ENCODE measurements at places on chromosomes 6 and 20.

DNA sequence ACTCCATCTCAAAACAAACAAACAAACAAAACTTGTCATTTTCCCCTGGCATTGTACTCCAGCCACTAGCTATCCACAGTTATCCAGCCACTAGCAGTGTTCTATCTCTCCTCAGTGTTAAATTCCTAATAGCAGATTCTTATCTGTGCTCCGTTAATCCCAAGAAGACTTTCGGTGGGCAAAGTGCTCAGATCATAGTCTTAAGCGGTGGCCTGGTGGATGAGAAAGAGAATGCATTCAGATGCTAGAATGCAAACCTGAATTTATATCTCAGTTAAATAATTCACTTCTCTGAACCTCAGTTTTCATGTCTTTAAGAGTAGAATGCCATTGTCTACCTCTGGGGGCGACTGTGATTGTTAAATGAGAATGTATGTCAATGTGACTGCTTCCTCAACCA lies 47.7 kb upstream of the KCNG1 start:
- DNase-seq = no peak

DNA sequence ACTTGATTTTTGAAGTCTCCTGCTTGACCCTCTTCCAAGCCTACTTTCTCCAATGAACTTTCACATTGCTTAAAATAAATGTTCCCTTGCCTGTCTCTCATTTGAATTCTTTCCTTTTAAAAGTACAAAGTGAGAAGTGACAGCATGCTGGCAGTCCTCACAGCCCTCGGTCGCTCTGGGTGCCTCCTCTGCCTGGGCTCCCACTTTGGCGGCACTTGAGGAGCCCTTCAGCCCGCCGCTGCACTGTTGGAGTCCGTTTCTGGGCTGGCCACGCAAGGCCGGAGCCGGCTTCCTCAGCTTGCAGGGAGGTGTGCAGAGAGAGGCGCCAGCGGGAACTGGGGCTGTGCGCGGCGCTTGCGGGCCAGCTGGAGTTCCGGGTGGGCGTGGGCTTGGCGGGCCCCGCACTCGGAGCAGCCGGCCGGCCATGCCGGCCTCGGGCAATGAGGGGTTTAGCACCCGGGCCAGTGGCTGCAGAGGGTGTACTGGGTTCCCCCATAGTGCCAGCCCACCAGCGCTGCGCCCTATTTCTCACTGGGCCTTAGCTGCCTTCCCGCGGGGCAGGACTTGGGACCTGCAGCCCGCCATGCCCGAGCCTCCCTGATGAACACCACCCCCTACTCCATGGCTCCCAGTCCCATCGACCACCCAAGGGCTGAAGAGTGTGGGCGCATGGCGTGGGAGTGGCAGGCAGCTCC lies 31.9 kb downstream of the SERPINB6 start:
- DNase-seq = no peak

DNA sequence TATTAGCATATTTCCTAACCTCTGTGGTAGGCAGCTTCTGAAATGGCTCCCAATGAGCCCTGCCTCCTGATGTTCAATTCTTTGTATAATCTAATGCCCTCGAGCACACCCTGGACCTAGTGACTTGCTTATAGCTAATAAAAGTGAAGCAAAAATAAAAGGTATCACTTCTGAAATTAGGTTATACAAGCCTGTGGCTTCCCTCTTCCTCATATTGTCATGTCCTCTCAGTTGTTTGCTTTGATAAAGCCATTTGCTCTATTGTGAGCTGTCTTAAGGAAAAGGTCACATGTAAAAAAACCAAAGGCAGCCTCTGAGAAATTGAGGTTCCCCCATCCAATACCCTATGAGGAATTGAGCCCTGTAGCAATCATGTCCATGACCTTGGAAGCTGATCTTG lies 442.1 kb upstream of the ADGRB3 start:
- no peak for DNase-seq

DNA sequence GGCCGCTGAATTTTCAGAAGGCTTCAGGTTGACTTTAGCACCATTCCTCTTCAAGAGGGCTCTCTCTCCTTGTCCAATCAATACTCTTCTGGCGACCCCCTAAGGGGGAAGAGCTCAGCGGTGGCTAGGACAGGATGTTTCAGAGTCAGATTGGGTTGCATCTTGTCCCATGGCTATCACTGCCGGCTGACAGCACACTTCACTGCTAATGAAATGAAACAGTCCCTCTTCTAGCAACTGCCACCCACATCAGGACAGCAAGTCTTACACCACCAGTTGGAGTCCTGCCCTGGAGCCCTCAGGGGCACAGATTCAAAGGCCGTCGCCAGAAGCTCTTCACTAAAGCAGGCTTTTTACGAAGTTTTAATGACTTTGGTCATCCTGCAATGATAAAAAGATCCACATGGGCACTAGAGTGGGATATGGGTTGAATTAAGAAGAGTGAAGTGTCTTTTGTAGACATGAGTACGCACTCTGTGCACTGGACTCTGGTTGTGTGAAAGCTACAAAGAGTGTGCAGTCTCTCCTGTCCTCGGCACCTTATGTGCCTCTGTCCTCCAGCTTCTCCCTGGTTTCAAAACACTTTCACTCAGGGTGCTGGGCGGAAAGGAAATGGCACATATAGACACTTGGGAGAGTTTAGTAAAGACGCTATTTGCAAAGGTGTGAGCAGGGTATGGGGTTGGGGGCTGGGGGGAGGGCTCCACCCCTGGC lies 66.1 kb upstream of the SLC22A16 start:
- DNase-seq = no peak

DNA sequence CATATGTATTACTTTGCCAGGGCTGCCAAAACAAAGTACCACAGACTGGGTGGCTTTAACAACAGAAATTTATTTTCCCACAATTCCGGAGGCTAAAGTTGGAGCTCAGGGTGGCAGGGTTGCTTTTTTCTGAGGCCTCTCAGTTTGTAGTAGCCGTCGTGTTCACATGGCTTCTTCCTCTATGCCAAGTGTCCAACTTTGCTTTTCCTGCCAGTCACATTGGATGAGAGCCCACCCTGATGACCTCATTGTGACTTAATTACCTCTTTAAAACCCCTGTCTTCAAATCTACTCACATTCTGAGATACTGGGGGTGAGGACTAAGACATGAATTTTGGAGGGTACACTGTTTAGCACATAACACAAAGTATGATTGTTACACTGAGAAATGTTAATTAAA lies 9.9 kb upstream of the ECT2L start:
- DNase-seq = no peak

DNA sequence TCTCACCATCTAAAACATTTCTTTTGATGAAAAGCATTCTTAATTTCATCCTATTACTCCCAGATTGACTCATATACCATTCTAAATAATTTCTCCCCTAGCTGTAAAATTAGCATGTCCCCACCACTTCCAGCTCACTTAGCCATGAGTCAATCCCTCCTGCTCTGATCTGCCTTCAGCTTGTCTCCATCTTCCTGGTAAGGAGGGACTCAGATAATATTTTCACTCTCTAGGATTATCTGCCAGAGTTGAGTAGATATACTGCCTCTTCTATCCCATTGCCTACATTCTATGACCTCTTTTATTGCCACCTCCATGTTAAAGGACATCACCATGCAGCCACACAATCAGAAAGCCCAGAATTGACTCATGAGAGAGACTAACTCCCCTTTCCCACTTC lies 348.8 kb upstream of the POU3F2 start:
- no peak for DNase-seq

DNA sequence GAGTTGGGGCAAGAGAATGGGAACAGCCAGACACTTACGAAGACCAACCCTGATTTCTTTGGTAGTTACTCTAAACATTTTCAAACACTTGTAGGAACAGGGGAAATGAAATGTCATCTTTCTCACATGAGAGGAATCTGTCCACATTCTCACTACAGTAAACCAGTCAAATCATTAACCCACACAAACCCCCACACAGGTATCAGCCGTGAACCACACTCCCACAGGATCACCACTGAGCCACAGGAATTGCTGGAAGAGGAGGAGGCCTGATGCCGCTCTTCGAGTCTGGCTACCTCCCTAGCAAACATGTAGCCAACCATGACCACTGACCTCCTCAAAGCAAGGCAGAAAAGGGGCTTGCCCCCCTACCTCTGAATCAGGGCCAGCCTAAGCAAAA lies 6.9 kb upstream of the RSPO3 start:
- no peak for DNase-seq

DNA sequence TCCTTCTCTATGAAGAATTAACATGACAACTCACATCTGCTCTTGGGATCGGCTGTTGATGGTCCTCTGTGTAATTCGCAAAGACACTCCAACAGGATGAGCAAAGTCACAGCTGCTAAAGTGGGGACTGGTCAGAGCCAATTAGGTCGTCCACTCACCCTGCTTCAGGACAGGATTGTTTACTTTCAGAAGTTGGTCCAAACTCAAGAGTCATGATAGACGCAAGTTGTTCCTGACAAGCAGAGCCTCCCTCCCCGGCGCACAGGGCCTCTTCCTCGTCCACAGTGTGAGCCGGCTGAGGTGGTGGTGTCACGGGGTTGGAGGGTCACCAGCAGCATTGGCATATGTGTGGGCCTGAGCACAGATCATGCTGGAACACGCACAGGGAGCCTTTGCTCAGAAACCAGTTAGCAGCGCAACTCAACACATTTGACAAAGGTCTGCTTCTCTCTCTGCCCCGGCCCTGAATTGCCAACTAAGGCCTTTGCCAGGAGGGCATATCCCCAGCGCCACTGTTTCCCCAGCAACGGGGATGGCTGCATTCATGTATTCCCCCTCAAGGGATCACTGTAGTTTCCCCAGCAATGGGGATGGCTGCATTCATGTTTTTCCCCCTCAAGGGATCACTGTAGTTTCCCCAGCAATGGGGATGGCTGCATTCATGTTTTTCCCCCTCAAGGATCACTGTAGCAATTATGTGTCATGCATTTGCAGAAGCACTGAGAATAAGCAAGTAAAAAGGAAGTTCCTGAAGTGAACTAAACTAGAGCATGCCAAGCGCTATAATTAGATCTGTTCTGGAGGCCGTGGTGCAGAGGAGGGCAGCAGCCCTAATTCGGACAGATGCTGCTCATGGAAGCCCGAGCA lies 111.7 kb downstream of the THBS2 start:
- no peak for DNase-seq

- no peak for DNase-seq
These were observed 9.2 kb upstream of the IL22RA2 start for GRCh38 chr6:137182654-137183073.

DNA sequence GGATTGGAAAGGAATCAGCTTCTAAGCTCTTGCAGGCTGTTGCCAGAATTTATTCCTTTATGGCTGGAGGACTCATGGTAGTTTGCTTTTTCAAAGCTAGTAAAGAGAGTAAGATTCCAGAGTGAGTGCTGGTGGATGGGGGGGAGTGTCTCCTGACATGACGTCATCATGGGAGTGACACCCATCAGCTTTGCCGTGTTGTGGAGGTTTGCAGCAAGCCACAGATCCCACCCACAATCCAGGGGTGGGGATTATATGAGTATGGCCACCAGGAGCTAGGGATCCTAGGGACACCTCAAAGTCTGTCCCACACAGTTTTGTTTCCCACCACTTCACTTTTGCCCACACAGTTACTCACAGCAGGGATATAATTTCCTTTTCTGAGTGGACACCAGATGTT lies 28.7 kb upstream of the PMEPA1 start:
- DNase-seq = no peak

DNA sequence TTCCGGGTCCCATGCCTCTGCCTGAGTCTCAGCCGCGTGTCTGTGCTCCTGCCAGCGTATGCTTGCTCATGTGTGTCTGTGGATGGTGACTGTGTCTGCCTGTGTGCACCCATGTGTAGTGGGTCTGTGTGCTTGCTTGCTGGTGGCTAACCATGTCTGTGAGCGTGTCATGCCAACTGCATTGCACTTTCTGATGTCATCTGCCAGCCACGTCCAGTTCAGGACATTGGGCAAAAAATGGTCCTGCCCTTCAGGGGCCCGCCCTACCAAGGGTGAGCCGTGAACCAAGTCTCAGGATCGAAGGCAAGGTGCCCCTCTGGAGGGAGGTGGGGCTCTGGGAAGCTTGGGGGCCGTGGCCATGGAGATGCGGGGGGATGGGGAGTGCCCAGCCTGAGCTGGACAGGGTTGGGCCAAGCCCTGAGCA lies 9.4 kb upstream of the ZBTB46 start:
- DNase-seq = no peak

- no peak for DNase-seq
These were observed 20.9 kb upstream of the POM121L2 start for GRCh38 chr6:27332692-27333641.

GRCh38 chr20:34377072-34377847 lies 14.2 kb downstream of the ITCH start:
- DNase-seq = no peak

DNA sequence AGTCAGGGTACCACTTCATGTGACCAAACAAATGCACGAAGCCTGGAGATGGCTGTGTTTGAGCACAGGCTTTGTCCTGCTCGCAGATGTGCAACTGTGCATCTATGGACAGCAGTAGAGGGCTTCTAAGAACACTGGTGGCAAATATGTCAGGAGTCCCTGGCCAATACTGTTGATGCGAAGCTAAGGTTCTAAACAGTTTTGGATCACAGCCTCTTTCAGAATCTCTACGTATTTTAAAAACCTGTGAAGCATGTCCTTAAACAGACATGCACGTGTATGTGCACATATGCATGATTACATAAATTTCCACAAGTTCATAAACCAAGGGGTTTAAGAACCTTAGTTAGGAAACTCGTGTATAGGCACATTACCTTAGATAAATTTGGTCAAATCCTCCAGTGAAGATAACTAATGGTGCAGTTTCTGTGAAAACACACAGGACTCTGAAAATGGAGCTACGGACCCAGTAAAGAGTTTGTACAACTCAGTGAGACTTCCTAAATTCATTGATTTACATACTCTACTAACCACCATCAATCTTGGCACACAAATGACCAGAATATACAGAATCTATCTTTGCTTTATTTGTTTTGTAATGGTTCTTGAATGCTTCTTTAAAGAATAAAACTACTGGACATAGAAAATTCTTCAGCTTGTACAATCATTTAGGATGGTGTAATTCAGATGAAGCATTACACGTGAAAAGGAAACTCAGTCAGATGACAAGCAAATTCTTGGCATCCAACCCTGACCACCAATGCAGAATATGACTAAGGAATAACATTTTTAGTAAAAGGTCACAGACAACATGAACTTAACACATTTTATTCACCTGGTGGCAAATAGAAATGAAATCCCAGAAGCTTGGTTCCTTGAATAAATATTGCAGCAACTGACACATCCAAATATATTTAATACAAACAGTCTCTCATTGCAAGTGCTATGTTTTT lies 27.4 kb downstream of the KCNQ5 start:
- DNase-seq = no peak

GRCh38 chr6:106549521-106549920 lies 79.8 kb downstream of the RTN4IP1 start:
- DNase-seq = no peak

GRCh38 chr20:62168061-62168460 lies 14.8 kb upstream of the MTG2 start:
- no peak for DNase-seq

- no peak for DNase-seq
These were observed 43.7 kb downstream of the TMEM200A start for GRCh38 chr6:130409418-130410100.

- DNase-seq = no peak
These were observed 191.7 kb upstream of the ZNF217 start for GRCh38 chr20:53785320-53785719.

- DNase-seq = no peak
These were observed 96.6 kb downstream of the AKAP7 start for GRCh38 chr6:131231891-131232290.

Measured in activated T-helper 9 cell treated with anti-CD3 and anti-CD28 coated beads, Interleukin-2, amount 50 U/mL, for 16 hours (primary cell).